OCI-M1 (cell line): ENCODE measurements at places on chromosomes 1 and 21.

GRCh38 chr1:53117836-53118235 is 24.6 kb downstream of the SLC1A7 start:
- no peak for DNase-seq

- DNase-seq = no peak
Measured at GRCh38 chr1:147579532-147579931, 38.2 kb downstream of the BCL9 start.

DNA sequence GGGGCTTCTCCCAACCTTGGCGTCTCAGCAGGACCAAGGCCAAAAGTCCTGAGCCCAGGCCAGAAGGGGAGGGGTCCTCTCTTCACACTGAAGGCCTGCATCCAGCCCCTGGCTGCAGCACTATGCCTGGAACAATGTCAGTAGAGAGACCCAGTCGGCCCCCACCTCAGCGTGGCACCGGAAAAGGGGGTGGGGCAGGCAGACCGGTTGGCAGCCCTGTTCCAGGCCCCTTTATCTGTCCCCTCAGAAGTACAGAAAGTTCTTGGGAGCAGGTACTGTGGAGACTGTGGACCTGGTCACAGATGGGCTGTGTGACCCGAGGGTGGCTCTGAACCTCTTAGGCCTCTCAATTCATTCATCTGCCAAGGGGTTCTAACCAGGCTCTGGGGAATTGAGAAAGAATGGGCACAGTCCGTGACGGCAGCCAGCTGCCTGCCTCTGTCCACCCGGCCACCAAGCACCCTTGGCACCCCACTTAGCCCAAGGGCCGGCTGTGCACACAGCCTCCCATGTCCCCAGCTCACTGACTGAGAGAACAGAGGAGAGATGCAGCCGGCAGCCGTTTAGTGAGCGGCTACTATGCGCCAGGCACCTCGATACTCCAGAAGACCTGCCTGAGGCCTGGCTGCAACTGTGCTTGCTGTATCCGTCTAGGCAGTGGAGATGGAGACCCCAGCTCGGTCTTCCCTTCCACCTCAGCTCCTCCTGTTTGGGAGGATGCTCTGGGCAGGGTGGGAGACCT is 23.9 kb downstream of the RUNX3 start:
- no peak for DNase-seq

- no peak for DNase-seq
Measured at GRCh38 chr1:177858332-177858821, 111.5 kb downstream of the SEC16B start.
